ENCODE measurements at places on chromosomes 5 and 9.
A peak's percentile ranks its signal among the peaks of the same experiment; 100 is the strongest.

DNA sequence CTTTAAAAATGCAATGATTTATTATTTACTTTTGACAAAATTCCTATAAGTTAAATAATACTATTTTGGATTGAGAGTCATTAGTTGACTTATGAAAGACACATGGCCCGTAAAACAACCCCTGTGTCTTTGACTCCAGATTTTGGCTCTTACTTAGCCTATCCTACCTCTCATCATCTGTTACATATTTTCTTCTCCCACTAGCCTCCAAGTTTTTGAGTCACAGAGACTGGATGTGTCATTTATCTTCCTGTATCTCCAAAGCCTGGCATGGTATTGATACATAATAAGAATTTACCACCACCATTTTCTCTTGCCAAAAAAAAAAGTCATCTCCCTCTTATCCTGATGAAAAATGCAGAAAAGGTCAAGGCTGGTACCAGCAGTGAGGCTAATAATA is 99.9 kb downstream of the GABRB2 start:
- DNase-seq, result no peak

- no peak for DNase-seq
Observed at GRCh38 chr5:56807679-56808078, 7.7 kb upstream of the MAP3K1 start.

DNA sequence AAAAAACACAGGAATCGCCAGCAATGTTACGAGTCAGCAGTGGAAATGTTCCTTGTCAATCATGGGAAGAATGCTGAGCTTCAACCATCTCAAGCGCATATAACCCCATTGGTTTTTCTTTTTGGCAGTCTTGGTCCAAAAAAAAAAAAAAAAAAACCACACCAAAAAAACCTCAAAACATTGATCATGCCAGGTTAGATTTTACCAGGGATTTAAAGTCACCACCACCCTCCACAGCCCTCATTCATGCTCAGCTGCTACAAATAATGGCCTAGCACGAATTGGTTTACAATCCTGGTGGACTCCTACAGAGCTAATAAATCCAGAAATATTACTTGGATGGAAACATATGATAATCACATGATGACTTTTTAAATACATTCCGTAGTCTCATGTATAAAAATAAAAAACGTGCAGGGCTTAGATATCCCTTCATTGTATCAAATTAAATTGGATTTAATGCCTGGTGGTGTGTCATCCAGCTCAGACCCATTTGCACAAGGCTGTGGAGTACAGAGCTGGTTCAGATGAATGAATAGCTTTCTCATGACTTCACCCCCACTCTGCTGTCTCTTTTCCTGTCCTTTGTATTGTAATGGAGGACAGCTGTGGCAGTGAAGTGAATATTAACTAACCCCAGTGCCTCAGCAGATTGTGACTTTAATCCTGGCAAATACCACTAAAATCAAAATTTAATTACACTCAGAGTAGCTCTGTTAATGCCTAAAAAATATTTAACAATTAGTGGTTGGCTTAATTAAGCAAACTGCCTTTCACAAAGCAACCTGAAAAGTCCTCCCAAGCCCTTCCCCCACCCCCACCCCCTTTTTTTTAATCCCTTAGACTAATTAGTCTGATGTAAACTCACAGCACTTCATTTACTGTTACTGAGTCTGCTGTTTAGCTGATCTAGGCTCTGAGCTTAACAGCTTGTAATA is 626.5 kb upstream of the ZNF608 start:
- no peak for DNase-seq

GRCh38 chr9:21357479-21358460 is 7.1 kb upstream of the IFNA6 start:
- peak; percentile 37 for DNase-seq

DNA sequence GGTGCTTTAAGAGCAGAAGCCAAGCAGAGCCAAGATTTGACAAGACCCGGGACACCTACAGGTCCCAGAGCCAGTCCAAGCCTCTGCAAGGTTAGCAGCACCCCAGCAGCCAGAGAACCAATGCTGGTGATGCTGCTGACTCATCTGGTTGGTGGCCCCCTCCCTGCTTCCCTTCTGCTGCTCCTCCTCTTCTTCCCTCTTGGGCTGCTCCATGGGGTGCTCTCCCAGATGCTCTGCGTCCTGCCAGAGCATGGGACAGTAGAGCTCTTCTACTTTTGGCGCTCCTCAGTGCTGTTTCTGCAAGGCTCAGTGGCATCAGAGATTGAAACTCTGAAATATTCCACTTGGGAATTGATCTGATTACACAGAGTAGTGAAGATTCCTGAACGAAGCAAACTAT is 76.1 kb upstream of the SAP30L start:
- no peak for DNase-seq

DNA sequence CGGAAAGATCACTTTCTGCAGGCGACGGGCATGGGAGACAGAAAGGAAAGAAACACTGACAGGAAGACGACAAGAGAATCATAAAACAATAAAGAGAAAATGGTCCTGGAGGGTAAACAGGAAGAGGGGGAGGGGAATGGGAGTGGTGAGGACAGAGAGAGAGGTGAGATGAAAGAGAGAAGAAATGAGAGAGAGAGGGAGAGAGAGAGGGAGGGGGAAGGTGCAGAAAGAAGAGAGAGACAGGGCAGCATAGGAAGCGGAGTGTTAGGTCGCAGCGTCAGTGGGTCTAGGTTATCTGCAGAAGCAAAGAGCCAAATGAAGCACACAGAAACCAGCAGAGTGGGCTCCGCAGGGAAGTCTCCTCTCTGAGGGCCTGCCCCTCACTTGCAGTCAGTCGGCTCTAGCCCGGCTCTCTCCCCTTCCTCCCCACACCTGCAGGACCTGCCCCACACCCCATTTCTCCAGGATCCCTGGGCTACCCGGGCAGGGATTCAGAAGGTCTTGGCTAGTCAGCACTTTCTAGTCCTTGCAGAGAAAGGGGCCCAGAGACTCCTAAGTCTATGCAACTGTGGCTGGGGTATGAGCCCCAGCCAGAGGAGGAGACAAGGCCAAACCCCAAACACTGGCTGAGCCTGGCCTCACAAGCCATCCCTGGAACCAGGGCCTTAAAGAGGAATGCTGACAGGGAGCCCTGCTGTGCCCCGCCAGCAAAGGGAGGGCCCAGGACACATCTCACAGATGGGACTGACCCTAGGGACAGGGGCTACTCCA is 29.7 kb upstream of the MEIKIN start:
- DNase-seq, result no peak

DNA sequence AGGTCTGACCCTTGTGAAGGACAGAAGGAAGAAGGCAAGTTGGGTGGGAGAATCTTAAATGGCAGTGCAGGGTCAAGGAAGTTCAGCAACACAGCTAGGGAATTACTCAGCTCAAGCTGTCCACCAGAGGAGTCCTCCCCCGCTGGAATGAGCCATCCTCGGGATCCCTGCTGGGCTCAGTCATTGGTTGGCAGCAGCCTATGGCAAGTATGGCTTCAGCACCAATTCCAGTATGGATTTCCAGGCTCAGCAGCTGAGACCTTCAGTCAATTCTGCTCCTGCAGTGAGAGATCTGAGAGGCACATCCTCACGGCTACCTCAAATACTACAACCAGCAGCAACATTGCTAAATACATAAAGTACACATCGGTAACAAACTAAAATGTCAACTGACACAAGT is 280.6 kb upstream of the PIK3R1 start:
- no peak for DNase-seq
